Activated CD4-positive, alpha-beta T cell treated with anti-CD3 and anti-CD28 coated beads, Interleukin-2, amount 50 U/mL, for 16 hours (primary cell): ENCODE measurements at places on chromosomes 1 and 21.
A peak's percentile ranks its signal among the peaks of the same experiment; 100 is the strongest.

DNA sequence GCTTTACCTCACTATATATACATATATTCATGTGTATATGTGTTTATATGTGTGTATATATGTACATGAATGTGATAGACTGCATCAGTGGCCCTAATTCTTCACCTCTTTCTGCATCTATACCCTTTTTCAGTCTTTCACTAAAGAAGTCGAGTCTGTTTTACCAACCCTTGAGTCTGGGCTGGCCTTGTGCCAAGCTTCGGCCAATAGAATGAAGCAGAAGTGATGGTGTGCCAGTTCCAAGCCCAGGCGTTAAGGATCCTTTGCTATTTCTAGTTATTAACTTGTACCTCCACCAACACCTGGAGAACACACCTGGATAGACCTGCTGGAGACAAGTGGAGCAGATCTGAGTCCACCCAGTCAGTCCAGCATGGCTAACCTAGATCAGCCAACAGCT is 61.6 kb upstream of the PPM1J start:
- no peak for DNase-seq

GRCh38 chr1:152328801-152329391 is 3.9 kb upstream of the FLG start:
- no peak for DNase-seq

DNA sequence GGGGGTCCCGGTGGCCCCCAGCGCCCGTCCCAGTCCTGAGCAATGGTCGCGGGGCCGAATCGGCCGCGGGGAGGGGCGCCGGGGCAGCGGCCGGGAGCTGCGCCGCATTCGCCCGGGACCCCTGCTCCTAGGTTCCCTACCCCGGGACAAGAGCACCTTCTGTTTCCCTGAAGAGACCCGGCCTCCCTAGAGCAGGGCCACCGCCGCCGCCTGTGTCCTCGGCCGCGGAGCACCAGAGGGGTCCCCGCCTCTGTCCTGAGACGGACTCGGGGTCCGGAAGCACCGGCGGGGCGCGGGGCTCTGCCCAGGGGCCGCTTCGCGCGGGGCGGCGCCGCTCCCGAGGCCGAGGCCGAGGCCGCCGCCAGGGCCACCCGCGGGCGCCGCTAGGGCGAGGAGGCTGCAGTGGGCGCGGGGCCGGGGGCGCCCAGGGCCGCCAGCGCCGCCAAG is 157.9 kb downstream of the CASZ1 start:
- no peak for DNase-seq

- DNase-seq: no peak
These were observed 12.4 kb downstream of the CDC42 start for GRCh38 chr1:22064751-22065402.

GRCh38 chr1:244311784-244312532 is 139.8 kb downstream of the ADSS2 start:
- no peak for DNase-seq

DNA sequence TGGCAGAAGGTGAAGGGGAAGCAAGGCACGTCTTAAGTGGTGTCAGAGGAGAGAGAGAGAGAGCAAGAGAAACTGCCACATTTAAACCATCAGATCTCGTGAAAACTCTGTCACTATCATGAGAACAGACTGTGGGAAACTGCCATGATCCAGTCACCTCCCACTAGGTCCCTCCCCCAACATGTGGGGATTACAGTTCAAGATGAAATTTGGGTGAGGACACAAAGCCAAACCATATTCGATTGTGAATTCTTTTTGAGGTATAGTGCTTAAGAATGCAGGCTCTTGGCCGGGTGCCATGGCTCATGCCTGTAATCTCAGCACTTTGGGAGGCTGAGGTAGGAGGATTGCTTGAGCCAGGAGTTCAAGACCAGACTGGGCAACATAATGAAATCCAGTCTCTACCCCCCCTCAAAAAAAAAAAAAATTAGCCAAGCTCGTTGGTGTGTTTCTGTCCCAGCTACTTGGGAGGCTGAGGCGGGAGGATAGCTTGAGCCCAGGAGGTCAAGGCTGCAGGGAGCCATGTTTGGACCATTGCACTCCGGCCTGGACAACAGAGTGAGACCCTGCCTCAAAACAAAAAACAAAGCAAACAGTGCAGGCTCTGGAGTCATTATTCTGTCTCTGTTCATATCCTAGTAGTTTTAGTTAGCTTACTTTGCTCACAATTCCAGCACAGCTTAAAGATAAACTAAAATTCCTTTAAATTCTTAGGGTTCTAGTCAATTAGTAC is 6.0 kb downstream of the ZCCHC17 start:
- DNase-seq: no peak

- DNase-seq: no peak
These were observed 1237.4 kb upstream of the TMPRSS15 start for GRCh38 chr21:19640964-19641363.

DNA sequence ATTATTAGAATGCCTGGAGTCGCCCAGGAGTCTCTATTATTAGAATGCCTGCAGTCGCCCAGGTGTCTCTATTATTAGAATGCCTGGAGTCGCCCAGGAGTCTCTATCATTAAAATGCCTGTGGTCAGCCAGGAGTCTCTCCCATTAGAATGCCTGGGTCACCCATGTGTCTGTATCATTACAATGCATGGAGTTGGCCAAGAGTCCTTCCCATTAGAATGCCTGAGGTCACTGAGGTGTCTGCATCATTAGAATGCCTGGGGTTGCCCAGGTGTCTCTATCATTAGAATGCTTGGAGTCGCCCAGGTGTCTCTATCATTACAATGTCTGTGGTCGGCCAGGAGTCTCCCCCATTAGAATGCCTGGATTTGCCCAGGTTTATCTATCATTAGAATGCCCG is 66.9 kb downstream of the RNF187 start:
- no peak for DNase-seq

DNA sequence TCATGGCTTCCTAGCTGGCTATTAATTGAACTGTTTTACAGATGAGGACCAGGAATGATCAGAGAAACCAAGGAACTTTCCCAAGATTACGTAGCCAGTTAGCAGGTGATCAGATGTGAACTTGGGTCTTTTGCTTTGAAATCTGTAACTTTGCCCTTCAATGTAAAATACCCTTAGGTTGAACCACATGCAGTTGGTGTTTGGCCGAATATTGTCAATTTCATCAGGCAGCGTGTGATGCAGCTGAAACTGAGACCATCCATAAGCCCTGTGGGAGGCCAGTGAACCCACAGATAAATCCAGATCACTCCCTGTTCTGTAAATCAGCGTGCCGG is 150.8 kb downstream of the ETS2 start:
- no peak for DNase-seq

DNA sequence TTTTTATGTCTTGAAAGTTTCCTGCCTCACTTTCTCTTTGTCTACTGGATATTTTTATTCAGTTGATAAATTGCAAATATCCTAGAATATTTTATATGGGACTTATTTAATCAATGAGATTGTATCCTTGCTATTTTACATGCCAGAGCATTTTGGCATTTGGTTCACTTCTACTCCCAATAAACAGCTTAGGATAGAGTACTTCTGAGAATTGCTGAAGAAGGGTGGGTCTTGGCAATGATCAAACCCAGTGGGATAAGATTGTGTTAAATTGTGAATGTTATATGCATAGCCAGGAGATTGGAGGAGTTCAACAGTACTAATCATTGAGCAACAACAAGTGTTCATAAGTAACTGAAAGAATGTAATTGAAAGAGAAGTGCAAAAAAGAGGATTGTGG is 60.1 kb downstream of the SDCCAG8 start:
- DNase-seq: no peak

DNA sequence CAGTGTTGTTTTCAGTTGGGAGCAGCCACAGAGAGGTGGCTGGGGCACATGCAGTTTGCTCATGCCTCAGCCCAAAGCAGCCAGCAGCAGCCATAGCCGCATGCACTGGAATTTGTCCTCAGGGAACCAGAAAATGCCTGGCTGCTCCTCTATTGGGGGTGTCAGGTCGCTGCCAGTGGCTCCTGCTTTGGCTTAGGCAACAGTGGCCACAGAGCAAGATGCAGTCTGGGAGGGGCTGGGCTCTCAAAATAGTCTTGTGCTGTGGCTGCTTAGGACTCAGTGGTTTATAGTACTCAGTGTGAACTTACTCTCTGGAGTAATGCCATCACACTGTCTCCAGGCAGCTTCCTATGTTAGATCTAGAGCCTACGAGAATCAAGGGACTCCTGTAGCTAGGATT is 25.0 kb downstream of the CD55 start:
- DNase-seq: no peak

DNA sequence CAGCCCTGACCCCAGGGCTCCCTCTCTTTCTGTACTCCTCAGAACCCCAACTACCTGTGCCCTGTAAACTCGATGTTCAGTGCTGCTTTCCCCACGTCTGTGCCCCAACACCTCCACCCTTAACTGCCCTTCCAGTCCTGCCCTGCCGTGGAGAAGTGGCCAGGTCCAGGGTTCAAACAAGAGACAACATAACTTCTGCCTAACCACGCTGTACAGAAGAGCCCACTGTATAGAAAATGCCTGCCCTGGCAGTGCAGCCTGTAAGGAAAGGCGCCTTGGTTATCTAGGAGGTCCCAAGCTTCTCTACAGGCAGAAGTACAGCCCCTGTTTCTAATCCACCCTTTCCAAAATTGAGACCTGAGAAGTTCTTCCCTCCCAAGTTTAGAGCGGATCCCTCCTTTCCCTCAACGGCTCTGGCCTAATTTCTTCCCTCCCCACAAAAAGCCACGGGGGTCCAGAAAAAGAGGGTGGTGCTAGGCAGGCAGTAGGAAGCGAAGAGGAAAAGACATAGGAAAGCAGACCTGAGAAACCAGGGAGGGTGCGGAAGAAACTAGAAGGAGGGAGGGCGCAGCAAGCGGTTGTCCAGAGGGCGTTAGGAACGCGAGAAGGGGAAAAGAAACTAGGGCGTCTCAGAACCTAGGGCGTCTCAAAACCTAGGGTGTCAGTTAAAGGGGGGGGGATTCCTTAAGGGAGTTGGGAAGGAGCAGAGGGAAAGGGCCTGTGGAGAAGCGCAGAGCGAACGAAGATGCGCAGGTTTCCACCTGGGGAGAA is 3.2 kb downstream of the DMRTA2 start:
- no peak for DNase-seq

- no peak for DNase-seq
These were observed 28.8 kb upstream of the PADI4 start for GRCh38 chr1:17278996-17279830.

- DNase-seq: peak; percentile 50
These were observed 49.6 kb downstream of the ELAPOR1 start for GRCh38 chr1:109163551-109163950.

DNA sequence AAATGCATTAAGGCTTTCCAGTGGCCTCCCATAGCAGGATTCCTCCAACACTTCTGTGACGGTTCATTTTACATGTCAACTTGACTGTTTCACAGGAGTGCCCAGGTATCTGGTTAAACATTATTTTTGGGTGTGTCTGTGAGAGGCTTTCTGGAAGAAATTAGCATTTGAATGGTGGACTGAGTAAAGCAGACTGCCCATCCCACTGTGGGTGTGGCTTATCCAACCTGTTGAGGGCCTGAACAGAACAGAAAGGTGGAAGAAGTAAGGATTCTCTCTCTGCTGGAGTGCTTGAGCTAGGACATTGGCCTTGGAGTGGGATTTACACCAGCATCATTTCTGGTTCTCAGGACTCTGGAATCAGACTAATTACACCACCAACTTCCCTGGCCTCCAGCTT is 85.6 kb downstream of the RGS7 start:
- no peak for DNase-seq

DNA sequence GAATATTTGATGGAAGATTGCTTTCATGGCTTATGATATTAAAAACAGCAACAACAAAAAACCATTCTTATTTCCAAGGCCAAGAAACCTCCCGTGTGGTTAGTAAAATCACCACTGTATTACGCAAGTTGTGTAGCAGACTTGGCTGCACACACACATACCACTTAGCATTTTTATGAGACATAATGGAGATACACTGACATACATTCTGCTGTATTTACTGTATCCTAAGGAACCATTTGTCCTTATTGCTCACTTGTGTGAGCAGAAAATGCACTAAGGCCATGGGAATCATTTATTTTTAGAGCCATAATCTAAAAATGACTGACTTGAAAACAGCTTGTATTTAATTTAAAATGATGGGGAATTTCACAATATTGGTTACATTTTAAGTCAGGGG is 584 bp upstream of the C1orf141 start:
- peak; percentile 33 for DNase-seq

DNA sequence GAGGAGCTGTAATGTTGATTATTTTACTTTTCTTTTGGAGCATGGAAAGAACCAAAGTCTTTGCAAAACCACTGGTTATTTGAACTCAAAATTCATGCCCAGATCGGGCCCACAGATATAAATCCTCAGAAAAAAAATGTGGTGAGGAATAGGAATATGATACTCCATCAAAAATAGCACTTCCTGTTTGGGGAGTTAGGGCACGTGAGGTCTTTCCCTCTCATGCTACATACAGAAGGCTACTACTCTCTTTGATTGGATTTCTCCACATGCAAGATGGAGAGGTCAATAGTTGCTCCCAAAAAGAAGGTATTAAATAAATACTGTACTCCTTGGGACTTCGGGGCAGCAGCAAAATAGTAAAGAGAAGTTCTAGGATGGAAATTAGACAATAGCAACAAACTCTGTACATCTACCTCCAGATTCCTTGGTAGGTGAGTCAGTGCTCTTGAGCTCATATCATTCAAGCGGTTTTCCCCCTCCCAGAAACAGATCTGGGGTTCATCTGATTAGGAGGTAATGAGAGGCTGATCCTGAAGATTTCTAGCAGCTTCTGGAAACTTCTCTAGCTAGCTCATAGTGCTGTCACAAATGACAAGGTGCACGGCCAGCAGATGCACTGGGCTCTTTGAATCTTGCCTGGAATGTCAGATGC is 47.1 kb downstream of the SLC9C2 start:
- DNase-seq: no peak

- DNase-seq: no peak
These were observed 608.2 kb upstream of the ADGRL4 start for GRCh38 chr1:79614762-79615161.

GRCh38 chr1:185159966-185160365 is 3.0 kb downstream of the SWT1 start:
- DNase-seq: no peak

GRCh38 chr1:44694863-44695478 is 20.5 kb downstream of the ARMH1 start:
- no peak for DNase-seq

- no peak for DNase-seq
These were observed 239.9 kb downstream of the HHAT start for GRCh38 chr1:210568631-210569030.

- DNase-seq: no peak
These were observed 47.1 kb downstream of the DYRK1A start for GRCh38 chr21:37413553-37414291.

DNA sequence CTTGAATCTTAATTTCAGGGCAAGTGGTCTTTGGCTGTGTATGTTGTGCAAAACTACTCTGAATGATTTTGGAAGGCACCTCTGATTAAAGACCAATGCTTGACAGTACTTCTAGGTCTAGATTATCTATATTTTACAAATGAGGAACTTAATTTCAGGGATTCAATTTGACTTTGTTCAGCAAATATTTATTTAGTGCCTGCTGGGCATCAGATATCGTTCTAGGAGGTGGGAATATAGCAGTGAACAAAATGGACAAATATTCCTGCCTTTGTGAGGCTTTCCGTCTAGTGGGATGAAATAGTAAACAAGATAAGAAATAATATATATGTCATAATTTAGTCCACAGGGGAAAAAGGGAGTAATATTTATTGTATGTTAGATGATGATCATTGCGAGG is 4.7 kb downstream of the ZNF326 start:
- no peak for DNase-seq

- DNase-seq: peak; percentile 8
These were observed 9.9 kb upstream of the SPRR4 start for GRCh38 chr1:152960452-152961044.

- DNase-seq: no peak
These were observed 48.9 kb upstream of the TADA1 start for GRCh38 chr1:166924823-166925541.

- no peak for DNase-seq
These were observed 34.0 kb upstream of the SLC19A1 start for GRCh38 chr21:45575993-45576837.

GRCh38 chr1:50930965-50931737 is 28.9 kb downstream of the FAF1 start:
- no peak for DNase-seq
